ENCODE measurements at places on chromosomes 7 and 10. TPM values are rescaled to one million over a fixed set of nuclear protein-coding genes. Genes with fewer than 3 reads are reported as not detected.

- DNase-seq = no peak
Observed at GRCh38 chr7:54538122-54538521, 4.1 kb upstream of the VSTM2A start.

The GDF10 gene
- polyA plus RNA-seq = not detected

- no peak for DNase-seq
Observed at GRCh38 chr7:106126170-106126938, 14.2 kb upstream of the SYPL1 start.

DNA sequence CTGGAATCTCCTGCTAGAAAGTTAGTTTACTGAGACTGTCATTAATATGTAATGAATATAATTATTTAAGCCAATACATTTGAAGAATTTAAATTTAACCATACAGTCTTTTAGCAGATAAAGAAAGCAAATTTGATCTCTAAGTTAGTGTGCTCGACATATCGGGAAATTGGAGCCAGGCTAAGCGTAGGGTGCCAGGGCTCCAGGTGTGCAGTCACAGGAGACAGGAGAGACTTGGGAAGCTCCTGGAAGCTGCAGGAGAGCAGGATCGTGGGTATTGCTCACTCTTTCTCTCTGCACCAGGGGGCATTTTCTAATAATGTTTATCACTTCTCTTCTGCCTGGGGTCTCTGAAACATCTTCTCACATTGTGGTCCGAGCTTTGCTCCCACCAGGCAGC is 342.0 kb upstream of the ANKRD30A start:
- no peak for DNase-seq

The LRRD1 gene
- polyA plus RNA-seq = not detected

The UCMA gene
- polyA plus RNA-seq = not detected

The ASZ1 gene
- not detected for polyA plus RNA-seq

DNA sequence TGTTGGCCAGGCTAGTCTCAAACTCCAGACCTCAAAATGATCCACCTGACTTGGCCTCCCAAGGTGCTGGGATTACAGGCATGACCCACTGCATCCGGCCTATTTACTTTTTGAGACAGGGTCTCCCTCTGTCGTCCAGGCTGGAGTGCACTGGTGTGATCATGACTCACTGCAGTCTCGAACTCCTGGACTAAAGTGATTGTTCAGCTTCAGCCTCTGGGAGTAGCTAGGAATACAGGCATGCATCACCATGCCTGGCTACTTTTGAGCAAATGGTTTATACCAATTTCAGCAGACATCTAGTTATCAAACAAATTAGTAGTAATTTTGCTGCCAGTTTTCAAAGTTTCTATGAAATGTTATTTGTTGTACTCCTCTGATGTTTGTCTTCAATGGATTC is 2.2 kb upstream of the WAC start:
- DNase-seq = no peak

DNA sequence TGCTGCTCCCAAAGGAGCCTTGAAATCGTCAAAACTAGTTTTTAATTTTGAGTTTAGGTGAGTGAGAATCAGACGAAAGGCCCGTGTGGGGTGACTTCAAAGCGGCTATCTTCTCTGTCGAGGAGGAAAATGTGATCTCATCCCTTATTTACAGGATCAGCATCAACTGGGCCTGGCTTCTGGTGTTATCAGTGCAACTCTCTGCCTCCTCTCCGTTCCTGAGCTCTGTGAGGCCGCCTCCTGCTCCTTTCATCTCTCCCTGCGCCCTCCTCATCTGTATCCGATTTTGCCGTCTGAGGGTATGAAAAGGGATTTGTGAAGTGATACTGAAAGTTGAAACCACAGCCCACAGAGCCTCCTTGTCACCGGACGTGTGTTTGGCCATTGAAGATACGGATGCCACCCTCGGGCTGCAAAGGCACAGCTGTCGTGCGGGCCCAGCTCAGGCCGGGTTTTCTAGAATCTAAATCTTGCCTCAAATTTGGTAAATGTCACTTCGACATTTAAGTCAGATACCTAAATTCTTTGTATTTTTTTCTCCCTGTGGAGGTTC is 408.7 kb upstream of the ADARB2 start:
- DNase-seq = no peak
